Tibial nerve (tissue), 4 donors: ENCODE measurements at places on chromosomes 13 and 19. TPM values are rescaled to one million over a fixed set of nuclear protein-coding genes. Genes with fewer than 3 reads are reported as not detected.

The ZNF491 gene
- 2.6 TPM for total RNA-seq

DNA sequence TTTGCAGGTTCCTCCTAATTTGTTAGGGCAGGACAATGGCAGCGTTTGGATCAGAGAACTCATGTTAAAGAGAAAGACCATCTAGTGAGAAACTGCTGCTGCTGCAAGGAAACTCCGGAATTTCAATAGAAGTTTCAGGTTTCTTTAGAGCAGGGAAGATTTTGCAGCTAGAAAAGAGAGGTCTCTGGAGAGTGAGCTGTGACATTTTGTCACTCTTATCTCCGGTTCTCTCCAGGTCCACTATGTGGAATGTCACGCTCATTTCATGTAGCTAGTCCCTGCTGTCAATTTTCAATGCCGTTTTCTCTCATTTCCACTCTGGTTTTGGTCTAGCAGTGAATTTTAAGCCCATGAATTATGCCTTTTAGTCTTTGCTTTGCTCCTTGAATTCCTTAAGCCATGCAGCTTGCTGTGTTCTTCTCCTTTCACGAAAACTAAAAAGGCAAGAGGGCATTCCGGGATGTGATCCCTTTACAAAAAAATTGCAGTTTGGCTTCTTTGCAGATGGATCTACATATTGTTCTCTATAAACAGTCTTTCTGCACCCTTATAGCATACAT, 46.7 kb upstream of the POSTN start:
- no peak for DNase-seq

DNA sequence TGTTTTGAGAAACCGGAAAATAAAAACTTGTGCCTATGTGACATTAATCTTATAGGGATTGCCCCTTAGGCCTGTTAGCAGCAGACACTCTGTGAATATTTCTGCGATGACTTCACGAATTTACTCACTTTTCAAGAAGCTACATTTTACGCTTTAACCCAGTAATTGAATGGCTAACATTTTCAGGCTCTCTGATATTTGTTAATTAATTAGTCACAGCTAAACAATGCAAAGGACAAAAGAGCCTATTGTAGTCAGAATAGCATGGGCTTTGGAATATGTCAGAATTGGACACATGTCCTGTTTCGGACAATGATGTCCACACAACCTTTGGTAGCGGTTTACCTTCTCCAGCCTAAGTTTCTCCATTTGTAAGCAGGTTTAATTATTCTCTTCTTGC, 506.6 kb downstream of the EFNB2 start:
- DNase-seq = no peak

- no peak for DNase-seq
These were observed 54.6 kb downstream of the ARHGAP35 start for GRCh38 chr19:46915386-46915785.

The PGLYRP1 gene
- not detected for total RNA-seq

- DNase-seq = no peak
These were observed 4.7 kb upstream of the CYP4F3 start for GRCh38 chr19:15636026-15636425.

GRCh38 chr13:42170029-42170428, 101.9 kb upstream of the AKAP11 start:
- no peak for DNase-seq

DNA sequence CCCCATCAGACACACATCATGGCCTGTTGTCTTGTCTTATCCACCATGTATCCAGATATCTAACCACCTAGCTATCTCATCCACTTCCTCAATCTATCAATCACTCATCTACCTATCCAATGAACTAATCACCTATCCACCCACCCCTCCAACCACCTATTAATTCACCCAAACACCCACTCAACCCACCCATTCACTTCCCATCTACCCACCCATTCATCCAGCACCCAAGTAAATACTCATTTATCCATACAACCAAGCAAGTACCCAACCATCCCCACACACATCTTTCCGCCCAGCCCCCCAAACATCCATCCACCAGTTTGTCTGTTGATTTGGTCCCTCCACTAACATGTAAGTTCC, 753 bp upstream of the WIZ start:
- no peak for DNase-seq

The ZNF14 gene
- total RNA-seq = 13.8 TPM

- no peak for DNase-seq
These were observed 1100.7 kb upstream of the MIR17HG start for GRCh38 chr13:90246687-90247345.

GRCh38 chr13:78820541-78820940, 161.6 kb upstream of the OBI1 start:
- DNase-seq = no peak

DNA sequence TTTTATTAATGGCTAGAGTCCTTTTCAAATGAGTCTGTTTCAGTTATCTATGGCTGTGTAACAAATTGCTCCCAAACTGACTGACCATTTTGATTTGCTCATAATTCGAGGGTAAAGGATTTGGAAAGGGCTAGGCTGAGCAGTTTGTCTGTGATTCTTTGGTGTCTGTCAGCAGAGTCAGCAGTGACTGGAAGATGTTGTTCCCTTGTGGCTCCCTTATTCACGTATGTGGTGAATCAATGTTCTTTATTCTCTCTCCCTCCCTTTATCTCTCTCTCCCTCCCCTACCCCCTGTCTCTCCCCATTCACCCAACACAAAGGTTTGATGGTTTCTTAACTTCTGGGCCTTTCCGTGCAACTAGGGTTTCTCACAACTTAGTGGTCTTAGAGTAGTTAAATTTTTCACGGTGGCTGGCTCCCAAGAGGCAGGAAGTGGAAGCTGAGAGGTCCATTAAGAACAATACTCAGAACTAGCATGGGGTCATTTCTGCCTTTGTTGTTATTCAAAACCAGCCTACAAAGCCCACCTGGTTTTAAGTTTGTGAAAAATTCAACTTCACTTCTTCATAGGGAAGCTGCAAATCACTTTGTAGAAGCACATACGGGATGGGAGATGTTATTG, 772.5 kb upstream of the SLITRK1 start:
- no peak for DNase-seq

The CRX gene
- total RNA-seq = not detected

GRCh38 chr19:33726756-33727155, 69.9 kb upstream of the KCTD15 start:
- DNase-seq = no peak

- no peak for DNase-seq
These were observed 191.6 kb downstream of the DLEU7 start for GRCh38 chr13:50651922-50652321.

- no peak for DNase-seq
These were observed 145.0 kb downstream of the ABCC4 start for GRCh38 chr13:95156208-95156607.
